Activated CD8-positive, alpha-beta memory T cell treated with anti-CD3 and anti-CD28 coated beads for 48 hours (primary cell): ENCODE measurements at places on chromosomes 16 and 17.

GRCh38 chr17:38420518-38420917 lies 7.7 kb upstream of the ARHGAP23 start:
- DNase-seq, result no peak

GRCh38 chr16:29860218-29860617 lies 2.8 kb downstream of the CDIPT start:
- no peak for DNase-seq

DNA sequence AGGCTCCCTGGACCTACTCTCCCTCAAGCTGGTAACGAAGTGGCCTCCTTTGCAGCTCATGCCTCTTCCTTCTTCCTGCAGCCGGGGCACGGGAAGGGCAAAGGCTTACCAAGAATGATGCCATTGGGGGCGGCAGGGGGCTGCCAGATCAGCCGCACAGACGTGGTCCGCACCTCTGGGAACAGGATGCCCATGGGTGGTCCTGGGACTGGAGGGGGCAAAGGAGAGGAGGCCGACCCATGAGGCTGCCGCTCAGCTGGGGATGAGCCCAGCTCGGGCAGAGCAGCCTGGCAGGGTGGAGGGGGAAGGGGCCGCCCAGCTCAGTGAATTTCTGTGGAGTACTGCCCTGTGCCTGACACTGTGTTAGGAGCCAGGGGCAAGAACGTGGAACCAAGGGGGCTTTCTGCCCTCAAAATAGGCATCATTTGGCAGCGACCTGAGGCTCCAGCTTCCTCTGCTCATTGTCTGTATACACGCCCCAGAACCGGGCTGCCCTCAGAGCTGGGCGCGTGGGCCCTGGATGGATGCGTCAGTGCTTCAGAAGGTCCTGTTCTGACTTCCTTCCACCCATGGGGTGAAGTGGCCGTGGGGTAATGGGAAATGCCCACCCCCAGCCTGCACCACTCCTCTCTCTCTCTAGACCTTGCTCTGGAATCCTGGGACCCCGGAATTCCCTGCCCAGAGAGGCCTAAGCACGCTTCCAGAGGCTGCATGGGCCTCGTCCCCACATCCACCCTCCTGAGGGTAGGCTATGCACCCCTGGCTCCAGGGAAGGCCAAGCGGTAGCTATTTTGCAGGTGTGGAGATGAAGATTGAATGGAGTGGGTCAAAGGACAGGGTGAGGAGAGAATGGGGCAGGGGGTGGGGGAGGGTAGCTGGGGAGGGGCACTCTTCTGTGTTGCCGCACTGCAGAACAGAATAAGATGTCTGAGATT lies 79.8 kb upstream of the CDC42EP4 start:
- no peak for DNase-seq

- no peak for DNase-seq
These were observed 17.1 kb downstream of the C1QTNF1 start for GRCh38 chr17:79041041-79041570.

GRCh38 chr17:47640076-47640475 lies 9.6 kb upstream of the KPNB1 start:
- no peak for DNase-seq

DNA sequence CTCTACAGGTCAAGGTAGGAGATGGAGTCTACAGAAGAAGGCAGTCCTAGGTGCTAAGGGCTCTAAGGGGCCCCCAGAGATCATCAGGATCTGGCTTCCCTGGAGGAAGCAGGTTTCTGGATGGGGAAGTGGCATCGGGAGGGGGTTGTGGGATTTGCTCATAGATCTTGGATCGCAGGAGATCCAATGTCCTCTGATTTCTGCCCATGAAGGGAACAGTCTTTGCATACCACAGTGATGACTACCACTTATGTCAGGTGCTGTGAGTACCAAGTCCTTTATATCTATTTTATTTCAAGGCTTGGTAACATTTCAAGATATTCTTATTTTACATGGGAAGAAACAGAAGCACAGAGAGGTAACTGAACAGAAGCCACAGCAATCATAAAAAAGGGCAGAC lies 164.0 kb downstream of the RGS9 start:
- DNase-seq, result no peak

- no peak for DNase-seq
These were observed 1.2 kb upstream of the YPEL2 start for GRCh38 chr17:59330053-59330942.

DNA sequence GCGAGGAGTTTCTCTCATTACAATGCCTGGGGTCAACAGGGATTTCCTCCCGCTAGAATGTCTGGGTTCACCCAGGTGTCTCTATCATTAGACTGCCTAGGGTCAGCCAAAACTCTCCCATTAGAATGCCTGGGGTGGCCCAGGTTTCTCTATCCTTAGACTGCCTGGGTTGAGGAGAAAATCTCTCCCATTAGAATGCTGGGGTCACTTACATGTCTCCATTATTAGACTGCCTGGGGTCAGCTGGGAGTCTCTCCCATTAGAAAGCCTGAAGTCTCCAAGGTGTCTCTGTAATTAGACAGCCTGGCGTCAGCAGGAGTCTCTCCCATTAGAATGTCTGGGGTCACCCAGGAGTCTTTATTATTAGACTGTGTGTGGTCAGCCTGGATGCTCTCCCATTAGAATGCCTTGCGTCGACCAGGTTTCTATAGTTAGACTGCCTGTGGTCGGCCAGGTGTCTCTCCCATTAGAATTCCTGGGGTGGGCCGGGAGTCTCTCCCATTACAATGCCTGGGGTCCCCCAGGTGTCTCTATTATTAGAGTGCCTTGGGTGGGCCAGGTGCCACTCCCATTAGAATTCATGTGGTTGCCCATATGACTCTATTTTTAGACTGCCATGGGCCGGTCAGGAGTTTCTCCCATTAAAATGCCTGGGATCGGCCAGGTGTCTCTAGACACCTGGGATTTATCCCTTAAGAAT lies 2272.1 kb downstream of the TP53TG3F start:
- DNase-seq, result no peak

DNA sequence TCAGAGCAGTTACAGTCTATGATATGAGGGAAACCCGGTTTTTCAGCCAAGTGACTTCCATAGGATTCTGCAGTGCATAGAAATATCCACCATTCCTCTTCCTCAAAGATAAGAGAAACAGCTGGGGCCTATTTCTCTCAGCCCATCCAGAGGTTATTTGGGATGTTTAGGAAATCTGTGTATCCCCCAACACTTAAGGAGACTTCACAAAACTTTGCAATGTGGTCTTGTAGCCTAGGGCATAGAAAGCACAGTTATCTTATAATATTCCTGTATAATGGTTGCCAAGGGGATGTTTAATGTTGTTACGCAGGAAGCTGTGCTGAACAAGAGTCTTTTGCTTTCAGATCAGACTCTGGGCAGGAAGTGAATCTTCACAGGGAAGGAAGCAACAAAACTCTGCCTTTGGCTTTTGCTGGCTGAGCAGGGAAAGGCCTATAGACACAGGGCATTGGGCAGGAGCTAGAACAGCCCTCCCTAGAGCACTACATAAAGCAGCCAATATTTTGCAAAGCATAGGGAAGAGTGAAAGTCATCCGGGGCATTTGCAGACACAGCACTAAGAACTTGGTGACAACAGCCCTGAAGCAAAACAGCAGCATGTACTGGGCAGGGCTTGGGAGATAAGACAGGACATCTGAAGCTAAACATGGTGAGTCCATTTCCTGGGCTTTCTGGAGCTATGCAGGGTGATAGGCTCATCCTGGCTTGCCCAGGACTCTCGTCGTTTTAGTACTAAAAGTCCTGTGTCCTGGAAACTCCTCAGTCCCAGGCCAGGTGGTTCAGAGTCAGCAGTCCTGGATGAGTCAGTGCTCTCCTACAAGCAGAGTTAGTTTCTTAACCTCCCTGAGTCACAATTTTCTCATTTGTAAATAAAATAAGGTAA lies 18.7 kb upstream of the BEAN1 start:
- DNase-seq, result no peak

DNA sequence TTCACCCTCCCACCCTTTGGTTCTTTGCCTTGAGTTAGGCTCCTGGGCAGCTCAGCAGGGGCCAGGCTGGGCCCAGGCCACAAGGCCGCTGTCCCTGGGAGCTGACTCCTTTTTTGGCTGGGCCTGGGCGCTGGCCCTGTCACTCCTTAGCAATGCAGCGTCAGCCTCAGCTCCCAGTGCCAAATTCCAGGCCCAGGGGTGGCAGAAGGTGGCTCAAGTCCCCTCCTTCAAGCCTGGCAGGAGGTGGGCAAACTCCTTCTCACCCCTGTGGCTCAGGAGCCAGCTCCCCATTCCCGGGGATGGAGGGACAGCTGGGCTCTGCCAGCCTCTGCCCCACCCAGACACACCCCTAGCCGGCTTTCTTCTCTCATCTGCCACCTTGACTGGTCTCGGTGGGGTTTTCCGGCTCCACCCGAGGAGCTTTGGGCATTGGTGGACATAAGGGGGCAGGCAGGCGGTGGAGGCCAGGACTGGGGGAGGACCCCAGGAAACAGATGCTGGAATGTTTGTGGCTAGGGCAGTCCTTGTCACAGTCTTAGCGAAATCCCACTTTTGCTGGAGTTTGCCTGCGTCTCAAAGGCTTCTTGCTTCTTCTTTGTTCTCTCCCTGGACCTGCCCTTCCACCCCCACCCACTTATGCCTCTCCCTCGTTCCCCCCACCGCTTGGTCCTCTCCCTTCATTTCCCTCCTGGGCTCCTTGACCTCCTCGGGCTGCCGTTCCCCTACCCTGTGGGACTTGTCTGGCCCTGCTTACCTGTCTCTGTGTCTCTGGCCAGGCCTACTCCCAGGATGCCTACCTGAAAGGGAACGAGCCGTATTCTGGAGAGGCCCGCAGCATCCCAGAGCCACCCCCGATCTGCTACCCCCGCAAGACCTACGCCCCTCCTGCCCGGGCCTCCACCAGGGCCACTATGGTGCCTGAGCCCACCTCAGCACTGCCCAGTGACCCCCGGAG lies 37.4 kb downstream of the ARHGAP23 start:
- no peak for DNase-seq

DNA sequence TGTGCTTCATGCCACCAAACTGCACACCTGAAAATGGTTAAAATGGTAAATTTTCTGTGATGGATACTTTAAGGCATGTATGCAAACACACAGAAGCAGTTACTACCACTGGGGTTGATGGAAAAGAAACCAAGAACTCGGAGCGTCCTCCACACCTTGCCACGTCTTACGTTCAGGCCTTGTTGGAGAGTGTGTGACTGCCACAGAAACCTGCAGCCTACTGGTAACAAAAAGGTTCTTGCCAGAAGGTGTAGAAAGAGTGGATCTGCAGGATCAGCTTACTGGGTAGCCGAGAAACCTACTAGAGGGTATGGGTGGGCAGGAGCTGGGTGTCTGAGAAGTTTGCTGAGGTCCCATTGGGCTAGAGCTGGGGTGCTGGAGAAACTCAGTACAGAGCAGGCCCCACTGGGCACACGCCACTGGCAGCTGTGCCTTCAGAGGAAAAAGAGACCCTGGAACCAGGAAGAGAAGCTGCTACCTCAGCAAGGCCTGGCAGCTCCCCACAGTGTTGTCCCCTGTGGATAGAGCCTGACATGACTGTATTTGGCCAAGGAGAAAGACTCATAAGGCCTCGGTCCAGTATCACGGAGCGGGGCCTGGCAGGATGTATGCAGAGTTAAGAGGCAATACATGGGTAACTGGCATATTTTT lies 204.6 kb downstream of the SEC14L1 start:
- DNase-seq, result no peak

DNA sequence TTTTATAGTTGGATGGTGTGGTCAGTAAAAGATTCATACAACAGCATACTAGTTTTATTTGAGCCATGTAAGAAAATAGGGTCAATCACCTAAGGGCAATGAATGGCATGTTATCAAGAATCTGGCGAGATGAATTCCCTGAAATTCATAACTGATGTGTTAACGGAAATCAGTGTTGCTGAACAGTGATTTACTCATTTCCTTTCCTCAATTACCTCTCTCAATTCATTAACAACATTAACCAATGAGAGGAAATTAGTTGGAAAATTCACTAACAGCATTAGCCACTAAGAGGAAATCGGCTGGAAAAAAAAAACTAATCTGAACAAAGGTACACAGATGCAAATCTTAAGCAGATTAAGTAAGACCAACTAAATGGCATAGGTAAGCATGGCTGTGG lies 6.3 kb downstream of the CMTR2 start:
- DNase-seq, result no peak

- no peak for DNase-seq
These were observed 16.0 kb downstream of the ITGAX start for GRCh38 chr16:31371008-31371407.

GRCh38 chr16:1159973-1160772 lies 7.3 kb downstream of the CACNA1H start:
- no peak for DNase-seq

- DNase-seq, result no peak
These were observed 8.8 kb upstream of the CEP112 start for GRCh38 chr17:66200685-66201092.

DNA sequence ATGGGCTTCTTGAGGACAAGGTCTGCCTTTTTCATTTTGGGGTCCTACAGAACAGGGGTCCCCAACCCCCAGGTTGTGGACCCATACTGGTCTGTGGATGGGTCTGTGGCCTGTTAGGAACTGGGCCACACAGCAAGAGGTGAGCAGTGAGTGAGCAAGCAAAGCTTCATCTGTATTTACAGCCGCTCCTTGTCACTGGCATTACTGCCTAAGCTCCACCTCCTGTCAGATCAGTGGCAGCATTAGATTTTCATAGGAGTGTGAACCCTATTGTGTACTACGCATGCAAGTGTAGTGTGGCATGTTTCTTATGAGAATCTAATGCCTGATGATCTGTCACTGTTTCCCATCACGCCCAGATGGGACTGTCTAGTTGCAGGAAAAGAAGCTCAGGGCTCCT lies 33.9 kb downstream of the ERN1 start:
- no peak for DNase-seq

DNA sequence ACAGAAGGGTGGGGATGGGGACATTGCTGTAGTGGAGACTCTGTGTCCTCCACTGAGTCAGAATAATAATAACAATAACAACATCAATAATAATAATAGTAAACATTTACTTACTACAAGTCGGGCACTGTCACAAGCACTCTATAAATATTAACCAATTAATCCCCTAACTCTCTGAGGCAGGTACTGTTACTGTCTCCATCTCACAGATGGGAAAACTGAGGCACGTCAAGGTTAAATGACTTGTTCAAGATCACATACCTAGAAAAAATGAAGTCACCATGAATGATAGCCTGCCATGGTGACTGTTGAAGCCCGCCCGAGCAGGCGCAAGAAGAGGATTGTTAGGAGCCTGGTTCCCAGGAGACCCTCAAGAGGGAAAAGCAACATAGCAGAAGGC lies 10.2 kb downstream of the PRR29 start:
- no peak for DNase-seq

- no peak for DNase-seq
These were observed 89.0 kb upstream of the DNAH17 start for GRCh38 chr17:78665952-78666920.
